ENCODE measurements at places on chromosomes 1 and 21.

DNA sequence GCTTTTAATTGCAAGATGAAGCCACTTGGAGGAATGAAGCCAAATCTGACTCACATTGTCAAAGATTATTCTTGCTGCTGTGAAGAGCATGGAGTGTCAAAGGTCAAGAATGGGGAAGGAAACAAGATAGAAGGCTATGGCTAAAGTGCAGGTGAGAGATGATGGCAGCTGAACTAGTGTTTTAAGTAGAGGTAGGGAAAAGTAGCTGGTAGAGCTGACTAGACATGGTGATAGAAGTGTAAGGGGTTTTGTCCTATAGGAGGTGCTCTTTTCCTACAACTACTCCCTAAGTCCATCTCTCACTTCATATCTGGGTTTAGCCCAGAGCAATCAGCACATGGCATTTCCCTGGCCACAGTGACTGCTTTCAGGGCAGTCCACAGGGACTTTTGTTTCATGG, 11.8 kb downstream of the UBE2T start:
- peak; percentile 52 for DNase-seq

- DNase-seq: no peak
Measured at GRCh38 chr1:33370301-33370700, 49.4 kb upstream of the A3GALT2 start.

- DNase-seq: no peak
Measured at GRCh38 chr1:235286667-235287066, 41.3 kb downstream of the ARID4B start.

- DNase-seq: no peak
Measured at GRCh38 chr1:220425852-220426251, 102.1 kb upstream of the MARK1 start.

DNA sequence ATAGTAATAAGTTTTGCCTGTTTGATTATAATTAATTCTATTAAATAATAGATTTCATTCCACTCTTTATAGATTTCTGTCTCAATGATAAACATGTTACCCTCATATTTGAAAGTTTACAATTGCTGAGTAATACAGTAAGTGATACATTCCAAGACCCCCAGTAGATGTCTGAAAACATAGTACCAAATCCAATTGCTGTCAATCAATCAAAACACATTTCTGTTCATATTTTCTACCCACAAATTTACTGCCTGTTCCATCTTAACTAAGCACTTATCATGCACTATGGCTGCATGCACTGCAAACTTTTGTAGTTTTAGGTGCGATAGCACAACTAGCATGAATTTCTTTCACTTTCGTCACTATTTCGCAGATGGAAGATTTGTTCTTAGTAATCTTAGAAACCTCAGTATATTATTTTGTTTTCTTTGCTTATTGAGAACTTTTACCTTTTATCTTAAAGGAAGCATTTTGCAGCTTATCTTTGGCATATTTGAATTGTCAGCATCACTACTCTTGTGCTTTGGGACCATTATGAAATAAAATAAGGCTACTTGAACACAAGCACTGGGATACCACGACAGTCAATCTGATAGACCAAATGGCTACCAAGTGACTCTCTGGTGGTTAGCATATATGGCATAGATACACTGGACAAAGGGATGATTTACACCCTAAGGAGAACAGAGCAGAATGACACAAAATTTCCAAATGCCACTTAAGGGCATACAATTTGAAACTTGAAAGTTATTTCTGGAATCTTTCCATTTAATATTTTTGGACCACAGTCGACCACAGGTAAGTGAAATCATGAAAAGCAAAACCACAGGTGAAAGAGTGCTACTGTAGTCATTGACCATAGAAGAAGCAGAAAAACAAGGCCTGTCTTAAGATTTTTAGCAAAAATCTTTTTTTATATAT, 67.6 kb downstream of the RGS13 start:
- DNase-seq: no peak

DNA sequence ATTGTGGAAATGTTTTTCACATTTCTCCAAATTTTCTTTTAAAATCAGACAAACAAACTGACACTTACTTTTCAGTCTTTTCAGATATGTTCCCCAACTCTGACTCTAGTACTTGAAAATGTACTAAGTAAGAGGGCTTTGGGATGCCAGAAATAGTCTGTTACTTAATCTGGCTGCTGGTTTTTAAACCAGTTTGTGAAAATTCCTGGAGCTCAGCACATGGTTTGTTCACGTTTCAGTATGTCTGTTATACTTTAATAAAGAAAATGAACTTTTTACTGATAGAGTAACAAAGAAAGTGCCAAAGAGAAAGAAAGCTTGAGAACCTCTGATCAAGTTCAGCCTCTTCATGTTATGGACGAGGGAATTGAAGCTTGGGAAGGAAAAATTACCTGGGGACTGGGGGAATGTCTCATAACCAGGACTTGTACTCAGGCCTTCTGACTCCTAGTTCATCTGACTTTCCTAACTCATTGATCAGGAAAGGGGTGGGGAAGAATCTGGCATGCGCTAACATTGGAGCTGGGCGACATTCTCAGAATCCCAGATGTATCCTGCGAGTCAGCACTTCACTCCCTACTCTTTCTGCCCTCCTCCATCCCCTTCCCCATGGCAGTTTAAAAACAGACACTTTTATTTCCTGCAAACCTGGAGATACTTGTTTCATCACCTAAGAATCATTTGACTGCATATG, 30.8 kb upstream of the DNAJC6 start:
- DNase-seq: no peak

- DNase-seq: no peak
Measured at GRCh38 chr1:38923607-38924006, 18.0 kb downstream of the RHBDL2 start.

DNA sequence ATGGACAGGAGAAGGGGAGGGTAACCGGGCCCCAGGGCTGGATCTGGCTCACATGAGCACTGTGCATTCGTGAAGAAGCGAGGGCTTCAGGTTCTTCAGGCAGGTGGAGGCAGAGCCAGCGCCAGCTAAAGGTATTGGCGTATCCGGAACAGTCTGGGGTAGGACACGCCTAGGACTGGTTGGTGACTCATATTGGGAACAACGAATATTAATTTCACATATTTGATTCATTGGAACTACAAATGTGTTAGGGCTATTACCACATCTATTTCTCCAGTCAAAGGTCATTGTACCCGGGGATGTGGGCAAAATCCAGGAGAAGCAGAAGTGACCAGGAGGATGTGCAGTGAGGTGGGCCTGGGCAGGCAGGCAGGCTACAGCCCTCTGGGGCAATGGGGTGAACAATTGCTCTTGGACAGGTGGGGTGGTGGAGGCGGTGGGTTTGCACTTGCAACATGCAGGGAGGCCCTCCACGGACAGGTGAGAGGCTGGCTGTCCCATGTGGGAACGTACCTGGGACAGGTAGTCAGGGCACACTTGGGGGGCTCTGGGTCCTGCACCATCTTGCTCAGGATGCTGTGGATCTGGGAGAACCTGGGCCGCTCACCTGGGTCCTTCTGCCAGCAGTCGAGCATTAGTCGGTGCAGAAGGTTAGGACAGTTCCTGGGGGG, 26.7 kb downstream of the CDCA8 start:
- no peak for DNase-seq

GRCh38 chr1:102163799-102164198, 167.1 kb upstream of the OLFM3 start:
- DNase-seq: no peak

DNA sequence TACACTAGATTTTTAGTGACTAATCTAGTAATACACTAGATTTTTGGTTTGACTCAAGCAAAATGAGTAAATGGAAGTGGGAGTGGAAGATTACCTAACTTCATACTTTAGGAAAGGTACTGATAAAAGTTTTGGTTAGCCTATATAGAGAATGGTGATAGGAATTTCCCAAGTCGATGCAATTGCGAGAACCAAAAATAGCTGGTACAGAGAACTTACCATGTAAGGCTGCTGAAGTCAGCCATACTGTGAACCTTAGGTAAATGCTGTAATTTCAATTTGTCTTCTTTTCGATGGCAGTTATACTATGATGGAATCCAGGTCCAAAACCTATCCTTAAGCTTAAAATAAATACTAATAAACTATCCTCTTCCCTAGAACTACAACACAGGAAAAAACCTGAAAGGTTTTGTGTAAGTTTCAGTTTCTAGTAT, 4.6 kb downstream of the PNRC2 start:
- DNase-seq: peak; percentile 50

GRCh38 chr1:232123775-232124659, 497.4 kb downstream of the DISC1 start:
- no peak for DNase-seq

DNA sequence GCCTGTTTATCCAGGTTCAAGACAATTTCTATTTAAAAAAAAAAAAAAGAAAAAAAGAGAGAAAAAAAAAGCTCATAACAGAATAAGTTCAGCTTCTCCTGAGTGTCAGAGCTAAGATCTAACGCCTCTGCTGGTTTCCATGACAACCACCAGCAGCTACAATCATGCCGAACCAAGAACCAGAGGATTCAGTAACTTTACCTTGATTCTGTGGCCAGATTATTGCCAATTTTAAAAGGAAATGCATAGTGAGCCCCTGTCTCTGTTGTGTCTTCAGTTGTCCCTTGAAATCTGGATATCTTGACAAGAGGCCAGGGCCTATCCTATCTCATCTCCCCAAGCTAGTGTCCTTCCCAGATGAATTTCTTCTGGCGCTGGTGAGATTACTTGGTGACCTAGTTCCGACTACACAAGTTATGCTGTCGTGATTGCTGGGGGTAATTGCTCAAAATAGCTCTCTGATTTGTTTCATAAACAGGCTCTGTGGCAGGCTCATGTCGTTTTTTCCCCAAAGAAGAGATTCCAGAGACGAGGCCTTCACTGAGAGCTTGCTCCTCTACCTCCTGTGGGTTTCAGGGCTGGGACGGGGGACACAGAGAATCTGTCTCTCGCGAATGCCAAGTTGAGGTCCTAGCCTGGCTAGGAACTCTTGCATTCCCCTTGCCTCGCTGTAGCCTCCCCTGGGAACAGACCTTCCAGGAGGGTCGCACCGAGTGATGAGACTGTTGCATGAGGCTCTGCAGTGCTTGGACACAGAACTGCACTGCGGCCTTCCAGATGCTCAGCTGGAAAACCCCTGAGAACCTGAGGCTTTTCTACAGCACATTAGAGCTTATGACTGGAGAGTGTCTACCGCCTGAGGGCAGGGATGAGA, 32.4 kb upstream of the SCCPDH start:
- DNase-seq: no peak

GRCh38 chr1:232709386-232709785, 79.5 kb upstream of the SIPA1L2 start:
- DNase-seq: no peak

DNA sequence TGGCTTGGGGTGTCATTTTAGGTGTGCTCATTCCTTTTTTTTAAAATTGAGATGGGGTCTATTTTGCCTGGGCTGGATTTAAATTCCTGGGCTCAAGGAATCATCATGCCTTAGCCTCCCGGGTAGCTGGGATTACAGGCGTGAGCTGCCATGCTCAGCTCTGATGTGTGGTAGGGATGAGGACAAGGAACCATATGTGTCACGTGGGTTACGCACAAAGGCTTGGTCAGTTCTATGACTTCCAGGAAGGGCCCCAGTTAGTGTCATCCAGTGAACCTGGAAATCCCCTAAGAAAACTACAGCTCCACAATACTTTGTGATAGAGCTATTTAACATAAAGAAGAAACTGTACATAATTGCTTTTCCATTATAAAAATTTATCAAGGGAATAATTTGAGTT, 6.7 kb upstream of the METTL25B start:
- no peak for DNase-seq

DNA sequence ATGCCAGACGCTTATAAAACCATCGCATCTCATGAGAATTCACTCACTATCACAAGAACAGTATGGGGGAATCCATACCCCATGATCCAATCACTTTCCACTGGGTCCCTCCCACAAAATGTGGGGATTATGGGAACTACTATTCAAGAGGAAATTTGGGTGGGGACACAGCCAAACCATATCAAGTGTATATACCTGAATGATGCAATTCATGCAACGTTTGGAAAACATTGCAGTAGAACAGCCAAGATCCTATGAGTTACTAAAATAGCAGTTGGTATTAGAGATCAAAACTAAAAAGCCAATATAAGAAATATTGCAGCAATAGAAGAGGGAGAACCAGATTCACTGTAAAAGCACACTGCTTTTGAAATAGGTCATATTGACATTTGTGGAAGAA, 1543.9 kb upstream of the B3GALT2 start:
- no peak for DNase-seq

GRCh38 chr1:215744419-215744818, 177.3 kb downstream of the KCTD3 start:
- DNase-seq: peak; percentile 16

GRCh38 chr1:160078512-160079195, 2.7 kb upstream of the KCNJ9 start:
- DNase-seq: peak; percentile 79

- DNase-seq: no peak
Measured at GRCh38 chr1:232508130-232508701, 121.7 kb downstream of the SIPA1L2 start.

GRCh38 chr1:184801503-184801902, 46.8 kb upstream of the EDEM3 start:
- no peak for DNase-seq

- no peak for DNase-seq
Measured at GRCh38 chr1:203473781-203474305, 1.8 kb upstream of the PRELP start.

DNA sequence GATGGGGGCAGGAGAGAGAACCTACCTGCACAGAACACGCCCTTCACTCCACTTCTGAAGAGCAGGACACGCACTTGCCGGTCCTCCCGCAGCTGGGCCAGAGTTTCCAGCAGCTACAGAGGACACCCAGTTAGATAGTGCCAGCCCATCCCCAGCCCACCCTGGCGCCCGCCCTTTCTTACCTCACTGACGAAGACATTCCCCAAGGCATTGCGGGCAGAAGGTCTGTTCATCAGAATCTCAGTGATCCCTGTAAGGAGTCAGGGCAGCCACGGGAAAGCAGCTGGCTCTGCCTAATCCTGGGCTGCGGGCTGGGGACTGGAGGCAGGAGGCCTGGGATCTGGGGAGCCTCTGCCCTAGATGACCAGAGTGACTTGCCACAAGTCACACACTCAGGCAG, 10.0 kb downstream of the ECHDC2 start:
- no peak for DNase-seq

- peak; percentile 64 for DNase-seq
Measured at GRCh38 chr1:202122639-202123335, at the start of gene GPR37L1. Gene GPR37L1 (plus strand): TSS chr1:202122917. CDS start chr1:202122964, 47 bp downstream.

DNA sequence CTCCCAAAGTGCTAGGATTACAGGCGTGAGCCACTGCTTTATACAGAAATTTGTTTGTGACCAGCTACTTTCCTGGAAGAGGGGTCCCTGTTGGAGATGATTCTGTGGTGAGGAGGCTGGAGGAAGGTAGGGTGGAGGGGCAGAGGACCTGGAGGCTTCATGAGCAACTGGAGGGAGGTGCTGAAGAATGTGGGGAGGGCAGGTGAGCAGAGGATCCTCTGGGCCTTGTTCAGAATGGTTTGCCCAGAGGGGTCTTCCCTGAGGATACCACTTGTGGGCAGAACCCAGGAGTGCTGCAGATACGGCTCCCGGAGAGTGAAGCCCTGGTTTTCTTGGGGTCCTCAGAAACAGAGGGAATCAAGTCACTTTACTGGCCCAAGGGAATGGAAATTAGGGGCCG, 67.2 kb upstream of the WDR26 start:
- DNase-seq: no peak

DNA sequence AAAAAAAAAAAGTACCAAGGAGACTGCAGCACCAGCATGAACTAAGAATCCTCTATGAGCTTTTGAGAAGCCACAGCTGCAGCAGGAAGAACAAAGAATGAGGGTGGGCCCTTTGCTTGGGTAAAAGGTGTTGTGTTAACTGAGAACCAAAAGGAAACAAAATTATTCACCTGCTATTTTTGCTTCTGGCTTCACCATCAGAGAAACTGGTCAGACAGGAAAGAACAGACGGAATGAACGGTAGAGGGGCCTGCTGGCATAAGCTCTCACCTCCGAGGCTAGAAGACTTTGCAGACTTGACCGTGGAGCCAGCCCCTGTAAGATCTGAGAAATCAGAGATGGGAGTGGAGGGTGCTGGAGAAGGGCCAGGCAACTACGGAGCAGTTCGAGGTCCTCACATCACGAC, 27.6 kb downstream of the IL10RB start:
- DNase-seq: no peak

All from OCI-M1 (cell line).